ENCODE measurements at places on chromosomes 2 and 18.
A peak's percentile ranks its signal among the peaks of the same experiment; 100 is the strongest.

DNA sequence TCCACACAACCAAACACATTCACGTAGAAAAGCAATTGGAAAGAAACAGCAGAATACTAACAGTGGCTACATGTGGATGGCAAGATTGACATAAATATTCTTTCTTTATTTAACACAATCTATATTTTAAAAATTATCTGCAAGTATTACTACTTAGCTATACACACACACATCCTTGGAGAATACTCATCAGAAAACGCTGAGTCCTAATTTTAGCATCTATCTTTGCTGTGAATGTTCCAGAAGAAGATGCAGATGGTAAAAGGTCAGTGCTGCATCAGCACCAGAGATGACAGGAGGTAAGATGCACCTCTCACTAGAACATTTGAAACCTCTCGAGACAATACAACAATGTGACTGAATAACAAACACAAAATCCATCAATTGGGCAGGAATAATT lies 148.5 kb downstream of the L3MBTL4 start:
- no peak for DNase-seq

- DNase-seq, result no peak
These were observed 559.0 kb upstream of the ZEB2 start for GRCh38 chr2:145078923-145079322.

GRCh38 chr2:95158891-95159619 lies 593 bp downstream of the ZNF514 start:
- peak; percentile 78 for DNase-seq

DNA sequence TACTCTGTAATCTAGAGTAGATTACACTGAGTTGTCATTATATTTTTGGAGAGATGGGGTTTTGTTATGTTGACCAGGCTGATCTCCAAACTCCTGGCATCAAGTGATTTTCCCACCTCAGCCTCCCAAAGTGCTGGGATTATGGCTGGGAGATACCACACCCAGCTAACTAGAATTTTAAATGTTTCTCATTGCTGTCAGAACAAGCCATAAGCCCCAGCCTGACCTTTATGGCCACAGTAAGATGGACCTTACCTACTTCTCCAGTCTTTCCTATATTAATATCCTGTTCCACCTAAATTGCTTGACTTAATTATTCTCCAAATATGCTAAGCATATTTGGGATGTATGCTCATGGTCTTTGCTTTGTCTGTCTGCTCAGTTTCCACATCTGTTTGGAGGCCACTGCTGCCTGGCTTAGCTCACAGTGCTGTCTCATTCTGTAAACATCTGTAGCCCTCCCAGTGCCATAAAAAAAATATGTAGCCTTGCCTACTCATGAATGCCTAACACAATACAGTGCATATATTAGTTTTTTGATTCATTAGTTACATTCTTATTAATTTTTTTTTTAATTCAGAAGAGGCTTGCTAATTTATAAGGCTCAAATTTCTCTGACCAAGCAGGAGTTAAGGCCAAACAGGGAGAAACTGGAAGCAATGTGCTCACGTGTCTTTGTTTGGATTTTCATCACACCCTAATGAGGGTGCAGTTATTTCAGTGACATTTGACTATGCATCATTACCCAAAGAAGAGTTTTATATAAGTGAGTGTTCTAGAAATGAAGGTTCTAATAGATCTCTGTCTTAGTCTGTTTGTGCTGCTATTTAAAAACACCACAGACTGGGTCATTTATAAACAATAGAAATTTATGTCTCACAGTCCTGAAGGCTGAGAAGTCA lies 45.3 kb upstream of the PSME4 start:
- no peak for DNase-seq

- DNase-seq, result no peak
These were observed 20.9 kb downstream of the SLC39A6 start for GRCh38 chr18:36108196-36108595.

GRCh38 chr18:22674272-22674671 lies 256.6 kb upstream of the CTAGE1 start:
- DNase-seq, result no peak

DNA sequence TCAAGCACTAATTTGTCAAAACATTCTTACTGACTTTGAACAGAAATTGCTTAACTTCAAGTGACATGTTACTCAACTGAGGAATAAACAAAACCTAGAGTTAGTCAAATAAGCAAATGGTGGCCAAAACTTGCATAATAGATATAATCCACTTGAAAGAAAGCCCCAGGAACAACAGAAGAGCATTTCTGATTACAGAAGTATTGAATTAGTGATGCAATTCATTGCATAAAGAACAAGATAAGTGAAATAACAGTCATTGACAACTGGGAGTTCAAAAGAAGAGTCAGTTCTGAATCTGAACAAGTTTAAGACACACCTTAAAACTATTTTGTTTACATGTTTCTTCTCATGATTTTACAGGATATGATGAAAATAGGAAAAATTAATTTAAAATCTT lies 30.8 kb downstream of the COBLL1 start:
- no peak for DNase-seq

DNA sequence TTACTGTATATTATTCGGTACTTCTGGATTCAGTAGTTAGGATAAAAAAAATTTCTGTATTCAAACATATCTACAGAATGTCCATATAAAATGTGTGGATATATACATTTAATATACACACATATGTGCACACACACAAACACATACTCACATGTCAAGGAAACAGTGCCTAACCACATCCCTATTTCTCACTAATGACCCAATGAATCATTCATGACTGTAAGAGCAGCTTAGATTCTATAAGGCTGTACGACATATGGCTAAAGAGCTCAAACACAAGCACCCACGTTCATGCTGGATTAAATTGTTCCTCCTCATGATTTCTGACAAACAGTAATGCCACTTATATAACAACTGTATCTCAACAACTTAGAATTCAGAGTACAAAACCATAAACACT lies 457.3 kb downstream of the ADCYAP1 start:
- no peak for DNase-seq

GRCh38 chr2:230861552-230862255 lies 3.0 kb upstream of the ITM2C start:
- DNase-seq, result peak; percentile 33
